ENCODE measurements at places on chromosomes 6 and 20.

DNA sequence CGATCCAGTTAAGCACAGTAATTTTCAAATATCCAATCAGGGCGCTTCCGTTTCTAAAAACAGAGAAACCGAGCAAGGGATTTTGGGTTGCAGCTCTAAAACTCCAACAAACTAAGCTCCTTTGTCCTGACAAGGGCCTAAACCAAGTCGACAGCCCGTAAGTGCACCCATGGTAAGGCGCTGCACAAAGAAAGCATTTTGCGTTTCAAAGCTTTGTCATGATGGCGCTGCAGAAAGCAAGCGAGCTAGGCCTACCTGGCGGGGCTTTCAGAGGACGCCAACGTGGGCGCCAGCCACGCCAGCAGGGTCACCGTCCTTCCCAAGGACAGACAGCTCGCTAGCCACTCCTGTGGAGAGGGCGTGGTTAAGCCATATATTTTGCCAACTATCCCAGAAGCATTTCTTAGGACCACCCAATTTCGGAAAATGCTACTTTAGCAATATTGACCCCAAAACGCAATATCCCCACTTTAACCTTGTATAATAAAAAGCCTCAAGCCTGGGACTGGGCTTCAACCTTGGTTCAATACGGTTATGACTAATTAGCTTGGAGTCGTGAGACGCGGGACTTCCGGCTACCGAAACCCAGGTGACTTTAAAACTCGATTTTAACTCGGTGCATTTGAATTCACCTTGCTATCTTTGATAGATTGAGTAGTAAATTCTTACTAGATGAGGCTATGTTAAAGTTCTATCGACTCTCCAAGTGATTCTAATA lies 53.8 kb downstream of the TRIM38 start:
- DNase-seq: no peak

DNA sequence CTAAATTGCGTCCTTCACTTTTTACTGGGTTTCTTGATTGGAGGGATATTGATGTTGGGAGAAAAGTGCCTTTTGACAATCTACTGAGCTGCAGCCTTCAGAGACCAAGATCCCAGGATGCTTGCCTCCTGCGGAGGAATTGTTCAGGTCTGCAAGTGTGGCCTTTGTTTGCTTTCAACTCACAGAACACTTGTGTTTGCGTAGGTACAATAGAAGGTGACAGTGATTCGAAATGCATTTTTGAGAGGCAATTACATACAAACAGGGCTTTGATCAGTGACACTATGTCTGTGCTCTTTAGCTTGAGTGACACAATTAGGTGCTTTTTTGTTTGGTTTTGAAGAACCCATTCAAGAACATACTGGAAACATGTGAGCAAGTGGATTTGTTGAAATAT lies 600.6 kb downstream of the QKI start:
- DNase-seq: no peak

DNA sequence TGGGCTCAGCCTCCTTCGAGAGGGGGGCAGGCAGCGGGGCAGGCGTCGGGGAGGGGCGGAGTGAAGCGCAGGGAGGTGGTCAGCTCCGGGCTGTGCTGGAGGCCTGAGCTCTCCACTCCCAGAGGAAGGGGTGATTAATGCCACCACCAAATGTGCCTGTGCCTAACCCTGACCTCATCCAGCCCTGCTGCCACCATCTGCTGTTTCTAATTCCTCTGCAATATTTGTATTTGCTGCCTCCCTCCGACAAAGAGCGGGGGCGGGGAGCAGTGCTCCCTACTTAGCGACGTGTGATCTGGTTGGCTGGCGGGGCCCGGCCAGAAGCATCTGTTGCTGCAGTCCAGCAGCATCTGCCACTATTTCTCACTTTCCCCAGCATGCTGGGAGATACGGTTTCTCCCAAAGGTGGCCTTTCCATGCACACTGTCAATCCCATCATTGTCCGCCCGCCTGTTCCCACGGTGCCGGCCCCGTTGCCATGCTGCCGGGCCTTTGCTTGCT lies 47.0 kb downstream of the DLL1 start:
- DNase-seq: no peak

- no peak for DNase-seq
These were observed 19.9 kb upstream of the BPIFA2 start for GRCh38 chr20:33148040-33148439.

- DNase-seq: no peak
These were observed 53.0 kb downstream of the HDGFL1 start for GRCh38 chr6:22622351-22622750.

DNA sequence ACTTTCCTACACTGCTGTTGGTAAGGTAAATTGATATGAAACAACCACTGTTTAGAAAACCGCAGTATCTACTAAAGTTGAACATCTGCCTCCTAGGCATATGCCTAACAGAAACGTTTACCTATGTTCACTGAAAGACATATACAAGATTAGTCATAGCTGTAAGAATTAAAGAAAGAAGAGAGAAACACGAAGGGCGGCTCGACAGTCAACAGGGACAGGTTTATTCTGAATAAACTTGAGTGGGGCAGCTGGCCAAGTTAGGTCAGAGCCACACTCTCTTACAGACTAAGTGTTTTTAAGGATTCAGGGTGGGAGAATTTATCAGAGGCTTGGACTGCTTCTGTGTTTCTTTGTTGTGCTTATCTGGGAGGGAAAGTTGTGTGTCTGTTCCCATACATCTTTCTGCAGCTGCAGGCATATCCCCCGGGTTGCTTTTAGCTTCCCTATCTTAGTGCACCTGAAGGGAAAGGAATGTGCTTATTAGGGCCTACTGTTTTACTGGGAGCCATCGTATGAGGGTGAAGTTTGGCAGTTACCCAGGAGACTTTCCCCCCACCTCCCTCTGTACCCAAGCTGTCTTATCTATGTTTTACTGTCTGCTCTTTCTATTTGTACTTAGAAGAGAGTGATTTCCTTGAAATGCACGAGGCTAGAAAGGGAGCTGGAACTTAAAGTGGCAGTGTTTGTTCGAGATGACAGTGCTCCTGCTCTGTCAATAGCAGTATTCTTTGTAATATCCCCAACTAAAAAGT lies 20.4 kb downstream of the PROCR start:
- DNase-seq: no peak

DNA sequence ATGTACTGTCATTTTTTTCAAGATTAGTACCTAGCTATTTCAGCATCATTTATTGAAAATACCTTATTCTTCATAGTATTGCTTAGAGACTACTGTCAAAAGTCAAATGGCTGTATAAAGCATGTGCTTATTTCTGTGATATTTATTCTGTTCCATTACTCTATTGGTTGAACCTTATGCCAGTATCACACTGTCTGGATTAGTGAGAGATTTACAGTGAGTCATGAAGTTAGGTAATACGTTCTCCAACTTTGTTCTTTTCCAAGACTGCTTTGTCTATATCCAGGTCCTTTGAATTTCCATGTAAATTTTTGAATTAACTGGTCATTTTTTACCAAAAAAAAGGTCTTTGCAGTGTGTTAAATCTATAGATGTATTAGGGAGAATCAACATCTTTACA lies 18.6 kb upstream of the RNF217 start:
- no peak for DNase-seq

DNA sequence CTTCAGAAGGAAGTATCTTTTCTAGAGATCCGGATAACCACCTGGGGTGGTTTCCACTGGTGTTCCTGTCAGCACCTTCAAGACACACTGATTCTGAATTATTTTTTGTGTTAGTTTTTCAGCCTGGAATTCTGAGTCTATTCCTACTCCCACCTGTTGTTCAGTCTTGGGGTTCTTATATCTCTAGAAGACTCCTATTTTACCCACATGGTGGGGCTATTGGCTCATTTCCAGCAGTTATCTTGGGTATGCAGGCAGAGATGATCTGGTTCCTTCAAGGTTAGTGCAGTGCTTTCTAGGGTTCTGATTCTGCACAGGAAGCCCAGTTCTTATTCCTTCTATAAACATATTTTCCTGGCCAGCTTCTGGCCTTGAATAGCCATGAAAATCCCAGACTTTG lies 175.6 kb upstream of the PDE7B start:
- DNase-seq: no peak

DNA sequence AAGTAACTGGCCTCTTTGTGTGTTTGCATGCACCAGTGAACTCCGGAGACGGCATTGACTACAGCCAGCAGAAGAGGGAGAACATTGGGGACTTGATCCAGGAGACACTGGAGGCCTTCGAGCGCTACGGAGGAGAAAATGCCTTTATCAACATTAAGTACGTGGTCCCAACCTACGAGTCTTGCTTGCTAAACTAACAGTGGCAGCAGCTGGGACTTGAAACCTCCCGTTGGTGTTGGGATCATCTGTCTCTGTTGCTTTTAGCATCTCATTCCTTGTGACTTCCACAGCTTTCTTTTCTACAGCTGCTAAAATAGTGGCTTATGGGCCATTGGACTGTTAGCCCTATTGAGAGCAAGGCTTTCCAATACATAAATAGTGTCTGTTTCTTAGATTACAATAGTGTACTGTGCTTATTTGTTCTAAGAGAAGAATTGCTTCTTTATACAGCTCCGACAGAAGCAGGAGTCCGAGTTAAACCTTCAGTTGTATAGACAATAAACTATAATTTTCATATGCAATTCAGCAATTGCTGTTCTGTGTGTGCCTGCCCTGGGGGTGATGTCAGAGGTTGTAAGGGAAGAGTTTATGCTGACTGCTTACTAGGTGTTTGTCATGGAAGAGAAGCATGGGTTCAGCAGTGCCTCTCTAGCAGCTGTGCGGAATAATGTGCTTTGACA lies 99.6 kb upstream of the QKI start:
- DNase-seq: no peak

DNA sequence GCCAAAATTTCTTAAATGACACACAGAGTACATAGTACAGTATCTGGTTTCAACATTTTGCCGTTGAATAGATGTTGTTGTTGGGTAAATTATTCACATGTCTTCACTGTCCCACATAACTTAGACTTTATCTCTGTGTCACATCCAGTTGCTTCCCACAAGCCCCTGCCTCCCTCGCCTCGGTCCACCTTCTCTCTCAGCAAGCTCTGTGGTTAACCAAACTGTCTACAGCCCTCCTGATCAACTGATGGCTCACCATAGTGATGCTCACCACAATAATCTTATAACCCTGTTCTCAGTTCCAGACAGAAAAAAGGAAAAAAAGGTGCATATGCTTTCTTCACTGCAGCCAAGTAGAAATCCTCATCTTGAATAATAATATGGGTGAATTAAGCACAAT lies 23.0 kb downstream of the IL17F start:
- peak; percentile 29 for DNase-seq

DNA sequence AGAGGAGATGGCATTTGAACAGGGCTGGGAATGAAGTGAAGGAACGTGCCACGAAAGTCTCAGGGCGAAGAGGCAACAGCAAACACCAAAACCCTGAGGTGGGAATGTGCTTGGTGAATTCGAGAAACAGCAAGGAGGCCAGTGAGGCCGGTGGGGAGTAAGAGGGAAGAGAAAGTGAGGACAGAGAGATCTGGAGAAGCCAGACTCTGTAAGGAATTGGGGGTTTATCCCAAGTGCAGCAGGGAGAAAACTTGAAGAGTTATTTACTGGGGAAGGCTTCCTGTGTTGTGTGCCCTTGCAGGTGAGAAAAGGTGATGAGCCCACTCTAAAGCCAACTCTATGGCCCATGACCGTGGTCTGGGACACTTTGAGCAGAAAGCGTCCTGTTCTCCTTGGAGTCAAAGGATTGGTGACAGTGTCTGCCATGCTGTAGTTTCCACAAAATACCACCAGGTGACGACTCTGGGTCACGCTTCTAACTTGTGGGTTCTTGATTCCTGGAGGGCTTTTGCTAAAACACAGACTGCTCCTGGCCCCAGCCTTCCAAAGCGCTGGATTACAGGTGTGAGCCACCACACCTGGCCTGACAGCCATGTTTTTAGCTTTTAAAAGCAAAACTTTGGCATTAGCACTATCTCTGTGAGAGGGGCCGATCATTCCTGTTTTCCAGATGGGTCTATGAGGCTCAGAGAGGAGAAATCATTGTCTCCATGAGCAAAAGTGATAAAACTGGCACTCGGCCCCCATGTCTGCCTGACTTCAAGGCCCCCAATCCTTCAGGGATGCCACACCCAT lies 18.0 kb upstream of the CSNK2A1 start:
- DNase-seq: peak; percentile 32
